Endodermal cell (in vitro differentiated cells): ENCODE measurements at places on chromosomes 1 and 21. TPM values are rescaled to one million over a fixed set of nuclear protein-coding genes. Genes with fewer than 3 reads are reported as not detected.

GRCh38 chr1:51242546-51242945 lies 6.5 kb downstream of the RNF11 start:
- DNase-seq, result peak; percentile 30
- no peaks in the 10 kb centered on the region for H3K4me1 ChIP-seq
- no peak overlapping the region for H3K4me3 ChIP-seq
- no peaks in the 10 kb centered on the region for H3K27me3 ChIP-seq

GRCh38 chr1:54241364-54241763 lies 41.4 kb downstream of the MRPL37 start:
- H3K36me3 ChIP-seq, result peaks cover 94% of the 10 kb centered on the region
- no peak overlapping the region for H3K27ac ChIP-seq
- no peak for DNase-seq
- peaks cover 5% of the 10 kb centered on the region for H3K4me1 ChIP-seq
- H3K4me3 ChIP-seq, result no peak overlapping the region

DNA sequence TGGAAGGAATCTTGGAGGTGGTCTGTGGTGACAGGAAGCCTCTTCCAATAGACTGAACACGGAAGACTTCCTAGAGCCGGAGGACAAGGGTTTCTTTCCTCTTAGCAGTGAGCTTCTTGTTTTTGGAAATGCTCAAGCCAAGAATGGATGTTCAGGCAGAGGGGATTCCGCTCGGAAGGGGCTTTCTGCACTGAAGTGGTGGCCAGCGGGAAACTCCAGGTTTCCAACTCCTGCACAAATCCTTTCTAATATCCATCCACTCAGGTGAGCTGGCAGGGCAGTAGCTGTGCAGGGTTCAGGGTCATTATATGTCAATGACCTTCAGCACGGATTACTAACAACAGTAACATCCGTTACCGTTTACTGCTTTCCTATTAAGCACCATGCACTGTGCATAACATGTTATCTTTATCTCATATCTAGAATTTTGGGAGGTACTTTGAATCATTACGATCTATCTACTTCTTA lies 573 bp upstream of the CPT2 start:
- no peak for DNase-seq
- H3K4me1 ChIP-seq, result no peaks in the 10 kb centered on the region
- H3K4me3 ChIP-seq, result peak overlapping the region; percentile 89
- peaks cover 6% of the 10 kb centered on the region for H3K36me3 ChIP-seq
- H3K27me3 ChIP-seq, result no peaks in the 10 kb centered on the region

GRCh38 chr1:207997486-207998268 lies 86.8 kb upstream of the CD34 start:
- no peaks in the 10 kb centered on the region for H3K4me1 ChIP-seq
- H3K27me3 ChIP-seq, result no peaks in the 10 kb centered on the region
- DNase-seq, result peak; percentile 91
- no peak overlapping the region for H3K27ac ChIP-seq
- no peak overlapping the region for H3K4me3 ChIP-seq
- no peaks in the 10 kb centered on the region for H3K36me3 ChIP-seq

OR2T35 gene
- total RNA-seq, result not detected in 2 replicates
